ENCODE measurements at places on chromosomes 4 and X. TPM values are rescaled to one million over a fixed set of nuclear protein-coding genes. Genes with fewer than 3 reads are reported as not detected.

The COMMD8 gene
- 32.3 TPM for total RNA-seq

The GPAT3 gene
- 4.1 TPM for total RNA-seq

The RBM46 gene
- total RNA-seq: not detected

The AMBN gene
- not detected for total RNA-seq

The ATOH1 gene
- not detected for total RNA-seq

The PNCK gene
- not detected for total RNA-seq

The MSN gene
- 478 TPM for total RNA-seq

The GPC3 gene
- not detected for total RNA-seq

The SSX4B gene
- not detected for total RNA-seq

The GABRB1 gene
- not detected for total RNA-seq

The SERPINA7 gene
- total RNA-seq: not detected

The FABP2 gene
- total RNA-seq: not detected

The TCEAL6 gene
- not detected for total RNA-seq

The C4orf54 gene
- total RNA-seq: not detected

The TFE3 gene
- 26.7 TPM for total RNA-seq

The CSN2 gene
- total RNA-seq: not detected

The GABRE gene
- not detected for total RNA-seq

The MAGEA9B gene
- total RNA-seq: not detected

The PAGE2 gene
- total RNA-seq: not detected

The SLC38A5 gene
- total RNA-seq: 180 TPM

The TFDP3 gene
- not detected for total RNA-seq

The APBB2 gene
- 2.7 TPM for total RNA-seq

The USP17L20 gene
- total RNA-seq: not detected

The TBC1D9 gene
- total RNA-seq: 0.11 TPM

The CAPN6 gene
- total RNA-seq: not detected

The PF4V1 gene
- total RNA-seq: not detected

The ETNPPL gene
- not detected for total RNA-seq

The CD38 gene
- 26.3 TPM for total RNA-seq

The PNMA5 gene
- total RNA-seq: not detected

Data from activated CD8-positive, alpha-beta memory T cell treated with anti-CD3 and anti-CD28 coated beads for 36 hours (primary cell).